OCI-LY7 (cell line): ENCODE measurements at places on chromosomes 2 and 18.

DNA sequence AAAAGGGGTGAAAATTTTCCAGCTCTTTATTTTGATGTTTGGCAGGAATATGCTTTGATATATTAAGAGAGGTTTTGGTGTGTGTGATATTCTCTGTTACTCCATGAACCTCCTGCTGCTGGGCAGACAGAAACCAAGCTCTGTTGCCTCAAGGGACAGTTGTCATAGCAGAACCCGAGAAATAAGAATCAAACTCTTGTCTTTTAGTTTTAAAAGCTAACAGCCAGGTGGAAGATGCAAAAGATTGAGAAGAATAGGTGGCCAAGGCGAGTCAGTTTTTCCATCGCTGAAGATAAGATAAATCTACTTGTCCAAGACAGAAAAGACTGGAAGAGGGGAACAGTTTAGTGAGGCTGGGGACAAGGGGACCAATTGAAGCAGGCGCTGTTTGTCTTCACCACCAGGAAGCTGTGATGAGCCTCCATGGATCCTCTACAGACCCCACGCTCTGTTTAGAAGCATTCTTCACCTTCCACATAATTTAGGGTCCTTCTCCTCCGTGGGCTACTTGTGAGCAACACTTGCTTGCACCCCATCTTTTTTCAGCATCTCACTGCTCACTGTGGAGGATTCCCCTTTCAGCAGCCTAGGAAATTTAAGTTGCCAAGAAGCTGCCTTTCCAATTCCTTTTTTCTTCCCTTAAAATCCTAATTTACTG, 23.9 kb downstream of the PMAIP1 start:
- no peak for DNase-seq

- no peak for DNase-seq
Observed at GRCh38 chr2:128520791-128521190, 202.1 kb upstream of the HS6ST1 start.

DNA sequence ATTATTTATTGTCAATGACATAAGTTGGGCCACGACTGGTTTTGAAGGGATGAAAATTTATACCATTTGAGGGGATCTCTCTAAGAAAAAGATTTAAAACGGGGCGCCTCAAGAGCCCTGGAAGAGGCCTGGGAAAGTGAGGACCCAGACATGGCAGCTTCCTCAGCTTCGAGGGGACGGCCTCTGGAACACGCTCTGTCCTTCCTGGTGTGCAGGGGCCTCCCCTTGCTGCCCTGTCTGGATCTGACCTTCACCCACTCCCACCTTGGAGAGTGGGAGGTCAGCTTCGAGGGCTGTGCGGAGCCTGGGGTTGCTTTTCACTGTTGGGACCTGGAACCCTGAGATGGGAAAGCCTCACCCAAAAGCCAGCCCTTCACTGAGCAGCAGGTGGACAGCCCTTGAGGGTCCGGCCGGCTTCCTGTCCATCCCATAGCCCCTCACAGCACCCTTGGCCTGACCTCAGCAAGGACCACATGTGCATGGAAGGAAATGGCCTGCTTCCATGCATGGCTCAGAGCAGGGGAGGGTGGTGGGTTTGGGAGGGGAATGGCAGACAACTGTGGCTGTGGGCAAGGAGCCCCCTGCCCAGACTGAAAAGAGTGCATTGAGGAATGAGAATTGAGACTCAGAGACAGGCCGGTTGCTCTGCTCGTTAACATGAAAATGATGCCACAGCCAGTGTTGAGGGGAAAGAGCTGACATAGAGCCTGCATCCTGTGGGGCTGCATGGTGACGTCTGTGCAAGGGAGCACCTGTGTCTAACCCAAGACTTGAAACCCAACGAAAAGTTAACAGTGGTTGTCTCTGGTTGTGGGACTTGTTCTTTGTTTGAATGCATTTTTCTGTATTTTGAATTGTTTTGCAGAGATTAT, 16.3 kb downstream of the FBLN7 start:
- peak; percentile 59 for DNase-seq

GRCh38 chr2:207944979-207945600, 80.2 kb downstream of the PLEKHM3 start:
- DNase-seq: no peak

DNA sequence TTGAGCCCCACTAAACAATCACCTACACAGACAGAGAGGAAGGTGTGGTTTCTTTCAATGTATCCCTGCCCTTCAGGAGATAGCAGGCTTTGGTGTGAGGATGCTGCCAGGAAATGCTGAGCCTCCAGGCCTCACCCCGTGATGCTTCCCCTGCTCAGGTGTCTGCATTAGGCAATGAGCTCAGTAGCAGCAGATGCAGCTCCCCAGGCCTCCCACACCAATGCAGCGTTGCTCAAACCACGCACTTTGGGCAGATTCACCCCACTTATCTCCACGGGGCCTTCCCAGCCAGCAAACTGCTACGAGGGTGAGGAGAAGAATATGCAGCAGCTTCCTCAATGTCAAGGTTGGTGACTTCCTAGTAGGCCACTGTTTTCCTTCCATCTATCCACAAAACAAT, 229.3 kb upstream of the PXDN start:
- no peak for DNase-seq

DNA sequence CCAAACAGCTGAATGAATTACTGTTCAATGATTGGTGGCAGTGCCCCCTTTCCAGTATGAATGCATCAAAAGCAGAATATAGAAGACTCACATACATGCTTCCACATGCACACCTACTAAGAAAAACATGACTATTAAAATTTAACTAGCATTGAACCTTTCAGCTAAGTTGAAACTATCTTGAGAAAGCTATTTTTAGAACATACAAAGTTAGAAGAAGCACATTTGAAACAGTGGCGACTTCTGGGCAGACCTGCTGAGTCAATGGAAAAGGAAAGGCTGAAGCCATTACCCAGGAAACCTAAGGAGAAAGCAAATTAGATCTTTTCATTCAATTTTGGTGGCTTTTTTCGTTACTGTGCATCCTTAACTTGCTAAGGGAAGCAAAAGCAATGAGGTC, 55.9 kb downstream of the PLA2R1 start:
- no peak for DNase-seq

GRCh38 chr2:233513953-233514655, 52.5 kb downstream of the USP40 start:
- peak; percentile 89 for DNase-seq

DNA sequence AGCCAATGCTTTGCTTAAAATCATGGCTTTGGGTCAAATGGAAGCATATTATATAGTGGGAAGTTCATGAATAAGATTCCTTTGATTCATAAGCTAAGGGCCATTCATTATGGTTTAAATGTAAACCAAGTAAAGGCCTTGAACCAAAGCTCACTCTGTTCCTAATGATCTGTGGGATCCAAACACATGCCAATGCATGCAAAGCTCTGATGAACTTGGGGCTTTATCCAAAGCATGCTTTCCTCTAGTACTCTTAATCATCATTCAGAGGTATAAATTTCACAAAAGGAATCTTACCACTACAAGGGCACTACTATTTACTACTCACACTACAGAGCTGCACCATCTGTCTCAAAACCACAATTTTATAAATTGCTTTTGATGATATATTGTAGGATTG, 102.8 kb upstream of the RBMS1 start:
- no peak for DNase-seq

- DNase-seq: no peak
Observed at GRCh38 chr18:8381821-8382459, 227.3 kb upstream of the RAB12 start.

DNA sequence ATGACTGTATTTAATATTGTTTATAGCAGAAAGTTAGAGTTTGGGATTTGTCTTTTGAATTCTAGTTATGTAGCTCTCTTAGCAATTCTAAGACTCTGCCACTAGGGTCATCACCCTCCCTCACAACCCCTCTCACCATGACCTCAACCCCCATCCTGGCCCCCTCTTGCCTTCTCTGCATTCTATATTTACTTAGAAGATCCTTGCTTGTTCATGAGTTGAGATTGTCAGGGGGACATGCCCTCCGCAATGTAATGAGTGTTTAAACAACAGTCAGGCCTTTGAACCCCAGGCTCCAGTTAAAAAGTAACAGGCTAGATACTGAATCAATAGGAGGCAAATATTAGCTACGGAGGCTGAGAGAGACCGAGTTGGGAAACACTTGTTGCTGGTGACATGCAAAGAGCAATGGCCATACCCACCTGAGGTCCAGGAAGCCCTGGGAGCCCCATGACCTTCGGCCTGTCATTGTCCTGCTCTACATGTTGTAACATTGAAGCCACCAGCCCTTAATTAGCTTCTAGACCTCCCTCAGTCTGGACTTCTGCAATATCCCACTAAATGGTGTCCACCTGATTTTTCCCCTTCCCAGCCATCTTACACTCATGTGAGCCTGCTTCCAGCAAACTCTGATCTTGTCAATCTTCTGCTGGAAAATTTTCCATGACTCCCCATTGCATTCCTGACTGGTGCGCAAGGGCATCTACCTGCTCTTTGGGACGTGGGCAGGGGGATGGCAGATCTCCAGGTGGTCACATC, 221.1 kb downstream of the ALPK2 start:
- no peak for DNase-seq

- no peak for DNase-seq
Observed at GRCh38 chr2:234300932-234301823, 195.7 kb downstream of the ARL4C start.

DNA sequence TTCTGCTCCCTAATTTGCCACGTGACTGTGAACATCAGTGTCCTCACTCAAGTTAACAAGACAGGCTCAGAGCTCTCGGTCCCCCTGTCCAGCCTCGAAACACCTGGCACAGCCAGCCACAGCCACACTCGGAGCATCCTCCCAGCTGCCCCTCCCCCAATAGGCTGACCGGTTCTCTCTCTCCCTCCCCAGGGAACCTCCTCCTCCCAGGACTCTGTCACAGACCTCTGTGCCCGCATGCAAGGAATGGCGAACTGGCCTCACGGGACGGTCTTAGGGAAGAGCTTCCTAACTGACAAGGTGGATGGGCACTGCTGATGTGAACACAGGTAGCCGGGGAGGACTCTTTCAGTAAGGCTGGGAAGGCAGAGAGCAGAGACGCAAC, 18.8 kb downstream of the CYP26B1 start:
- DNase-seq: no peak

GRCh38 chr18:11004294-11004693, 145.1 kb downstream of the PIEZO2 start:
- DNase-seq: no peak

DNA sequence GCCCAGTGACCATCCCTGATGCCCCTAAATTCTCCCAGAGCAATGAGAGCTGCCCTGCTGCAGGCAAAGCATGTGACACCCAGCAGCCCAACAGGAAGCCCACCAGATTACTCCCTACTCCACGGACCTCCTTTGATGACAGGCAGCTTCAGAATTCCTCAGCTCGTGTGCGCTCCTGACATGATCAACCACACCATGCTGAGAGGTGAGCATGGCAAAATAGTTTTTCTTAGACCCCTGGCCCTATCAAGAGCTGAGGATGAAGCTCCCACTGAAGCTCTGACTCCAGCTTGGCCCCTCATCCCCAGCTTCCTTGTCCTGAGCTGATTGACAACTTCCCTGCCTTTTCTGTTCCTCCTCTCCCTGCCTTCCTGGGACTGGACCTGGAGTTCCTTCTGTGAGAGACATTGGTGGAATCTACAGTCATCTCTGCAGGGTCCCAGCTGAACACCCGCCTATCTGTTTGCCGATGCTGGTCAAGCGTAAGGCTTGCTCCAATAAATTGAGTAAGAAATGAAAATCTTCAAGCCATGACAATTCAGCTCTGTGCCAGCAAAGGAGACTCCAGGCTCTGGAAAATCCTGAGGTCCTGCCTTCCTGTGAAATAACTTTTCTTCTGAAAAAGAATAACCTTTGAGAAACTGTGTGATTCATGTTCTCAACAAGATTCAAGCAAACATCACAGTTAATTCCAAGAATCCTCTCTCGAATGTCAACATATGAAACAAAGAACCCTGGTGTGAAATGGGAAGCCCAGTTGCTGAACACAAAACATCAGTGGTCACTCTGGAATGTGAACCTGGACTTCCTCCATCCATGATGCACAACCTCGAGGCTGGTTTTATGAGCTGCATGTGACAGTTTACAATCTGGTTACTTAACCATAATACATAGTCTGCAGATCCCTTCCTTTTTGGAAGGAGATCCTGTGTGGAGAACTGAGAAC, 201.1 kb downstream of the SPP2 start:
- no peak for DNase-seq

DNA sequence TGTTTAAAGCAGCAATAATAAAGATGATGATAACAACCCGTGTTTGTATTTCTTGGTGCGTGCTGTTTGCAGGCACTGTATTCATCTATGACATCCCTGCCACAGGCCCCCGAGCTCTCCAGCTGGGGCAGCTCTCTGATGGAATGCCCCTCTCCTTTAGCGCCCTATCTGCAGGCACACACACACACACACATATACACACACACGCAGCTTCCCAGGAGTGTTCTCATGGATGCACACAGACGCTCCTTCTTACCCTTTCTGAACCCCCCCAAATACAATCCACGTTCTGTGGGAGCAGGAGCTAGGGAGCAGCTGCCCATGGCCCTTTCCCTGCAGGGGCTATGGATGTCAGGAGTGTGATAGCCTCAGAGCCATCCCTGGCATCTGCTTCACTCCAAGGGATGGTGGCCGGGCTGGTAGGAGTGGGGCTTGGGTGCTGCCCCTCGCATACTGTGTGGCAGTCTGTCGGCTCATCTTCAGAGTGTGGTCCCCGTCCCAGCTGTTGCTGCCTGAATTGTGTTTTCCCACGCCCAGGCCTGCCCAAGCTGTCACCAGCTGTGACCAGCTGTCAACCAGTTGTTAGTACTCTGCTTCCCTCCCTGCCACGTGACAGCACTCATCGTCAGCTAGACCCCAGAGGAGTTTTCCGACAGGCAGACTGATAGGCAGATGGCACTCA, 50.8 kb upstream of the MYCN start:
- no peak for DNase-seq

DNA sequence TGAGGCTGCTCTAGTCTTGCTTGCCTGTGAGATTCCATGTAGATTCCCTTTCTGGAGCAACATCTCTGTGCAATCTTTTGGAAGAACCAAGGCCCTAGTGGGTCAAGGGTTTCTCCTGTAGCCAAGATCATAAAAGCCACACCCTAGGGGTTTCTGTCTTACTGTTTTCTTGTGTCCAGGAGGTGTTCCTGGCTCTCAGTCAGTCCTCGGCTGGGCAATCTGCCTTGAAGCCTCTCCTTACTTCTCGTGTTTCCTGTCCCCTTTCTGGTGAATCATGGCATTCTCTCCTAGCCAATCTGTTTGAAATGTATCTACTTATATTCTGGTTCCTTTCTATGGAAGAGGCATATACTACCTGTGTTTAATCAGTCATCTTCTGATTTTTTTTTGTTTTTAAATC, 484.8 kb upstream of the UBE2E3 start:
- DNase-seq: no peak

DNA sequence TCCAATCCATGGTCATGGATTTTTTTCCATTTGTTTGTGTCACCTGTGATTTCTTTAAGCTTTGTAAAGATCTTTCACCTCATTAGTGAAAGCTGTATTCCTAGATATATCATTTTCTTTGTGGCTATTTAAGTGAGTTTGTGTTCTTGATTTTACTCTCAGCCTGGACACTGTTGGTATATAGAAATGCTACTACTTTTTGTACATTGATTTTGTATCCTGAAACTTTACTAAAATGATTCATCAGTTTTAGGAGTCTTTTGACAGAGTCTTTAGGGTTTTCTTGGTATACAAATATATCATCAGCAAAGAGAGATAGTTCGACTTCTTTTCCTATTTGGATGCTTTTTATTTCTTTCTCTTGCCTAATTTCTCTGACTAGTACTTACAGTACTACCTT, 12.3 kb downstream of the GKN2 start:
- DNase-seq: no peak
